Chondrocyte (in vitro differentiated cells): ENCODE measurements at places on chromosomes 3 and 15. TPM values are rescaled to one million over a fixed set of nuclear protein-coding genes. Genes with fewer than 3 reads are reported as not detected.

- no peak for DNase-seq
Observed at GRCh38 chr15:43514241-43515057, 3.0 kb upstream of the MAP1A start.

DNA sequence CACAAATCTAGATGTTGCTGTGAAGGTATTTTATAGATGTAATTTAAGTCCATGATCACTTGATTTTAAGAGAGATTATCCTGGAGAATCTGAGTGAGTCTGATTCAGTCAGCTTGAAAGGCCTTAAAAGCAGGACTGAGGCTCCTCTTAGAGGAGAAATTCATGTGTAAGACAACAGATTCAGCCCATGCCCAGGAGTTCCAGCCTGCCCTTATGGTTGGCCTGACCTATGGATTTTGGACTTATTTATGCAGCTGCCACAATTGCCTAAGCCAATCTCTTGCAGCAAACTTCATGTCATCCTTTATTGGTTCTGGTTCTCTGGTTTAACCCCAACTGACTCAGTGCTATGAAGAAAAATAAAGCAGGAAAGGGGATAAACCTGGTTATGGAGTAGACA lies 296.5 kb upstream of the RASGRP1 start:
- no peak for DNase-seq

GRCh38 chr3:101195951-101196713 lies 124.2 kb downstream of the IMPG2 start:
- no peak for DNase-seq

GRCh38 chr3:33441225-33441976 lies 1.2 kb upstream of the UBP1 start:
- DNase-seq: peak; percentile 90

DNA sequence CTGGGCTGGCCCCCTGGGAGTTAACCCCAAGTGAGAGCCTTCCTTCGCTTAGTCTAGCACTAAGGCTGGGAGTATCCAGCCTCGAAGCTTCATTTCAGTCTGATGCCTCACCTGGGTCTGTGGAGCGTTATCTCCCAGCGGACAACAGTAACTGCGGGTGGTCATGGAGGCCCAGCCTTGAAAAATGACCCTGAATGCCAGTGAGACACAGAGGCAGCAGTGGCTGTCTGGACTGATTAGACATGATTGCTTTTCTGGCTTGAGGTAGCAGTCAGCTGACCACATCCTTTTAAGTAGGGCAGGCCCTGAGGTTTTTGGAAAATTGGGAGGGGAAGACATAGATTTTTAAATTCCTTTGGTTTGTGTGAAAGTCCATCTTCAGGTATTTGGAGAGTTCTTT lies 28.2 kb upstream of the TRIM59 start:
- DNase-seq: no peak

- peak; percentile 79 for DNase-seq
Observed at GRCh38 chr3:100682056-100682853, 27.0 kb upstream of the TFG start.

LRRIQ4 gene
- not detected in 3 replicates for total RNA-seq

TMEM207 gene
- not detected in 3 replicates for total RNA-seq

ZNF717 gene
- total RNA-seq: 4.1 to 9.0 TPM (median 4.7 TPM) in 3 replicates

GRCh38 chr3:197820550-197821335 lies 29.7 kb downstream of the LRCH3 start:
- no peak for DNase-seq
